T-helper 2 cell (primary cell): ENCODE measurements at places on chromosomes 5 and 9.

DNA sequence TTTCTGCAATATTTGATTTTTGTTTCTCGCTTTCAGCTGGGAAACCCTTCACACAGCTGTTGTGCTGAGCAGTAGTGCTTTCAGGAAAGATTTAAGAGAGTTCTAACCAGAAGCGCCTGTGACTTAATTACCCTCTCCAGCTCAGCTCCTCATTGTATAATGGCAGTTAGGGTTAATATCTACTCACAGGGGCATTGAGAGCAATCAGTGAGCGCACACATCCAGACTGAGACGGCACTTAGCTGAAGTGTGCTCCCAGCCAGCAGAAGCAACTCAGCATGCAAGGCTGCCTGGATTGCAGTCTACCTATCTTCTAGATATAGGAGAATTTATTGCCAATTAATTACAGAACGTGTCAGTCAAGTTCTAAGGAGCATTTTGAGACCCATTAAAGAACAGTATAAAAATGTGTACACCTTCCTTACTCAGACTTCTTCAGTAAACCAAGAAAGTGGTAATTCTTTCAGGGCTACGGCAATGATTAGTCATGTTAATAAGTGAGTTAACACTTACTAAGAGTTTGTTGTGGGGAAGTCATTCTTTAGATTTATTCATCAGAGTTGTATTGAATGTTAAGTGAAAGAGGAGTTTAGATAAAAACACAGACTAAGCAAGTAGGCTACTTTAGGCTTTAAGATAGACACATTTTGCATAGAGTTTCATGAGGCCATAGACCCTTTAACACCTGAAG, 111.7 kb upstream of the PCAT7 start:
- DNase-seq = no peak

DNA sequence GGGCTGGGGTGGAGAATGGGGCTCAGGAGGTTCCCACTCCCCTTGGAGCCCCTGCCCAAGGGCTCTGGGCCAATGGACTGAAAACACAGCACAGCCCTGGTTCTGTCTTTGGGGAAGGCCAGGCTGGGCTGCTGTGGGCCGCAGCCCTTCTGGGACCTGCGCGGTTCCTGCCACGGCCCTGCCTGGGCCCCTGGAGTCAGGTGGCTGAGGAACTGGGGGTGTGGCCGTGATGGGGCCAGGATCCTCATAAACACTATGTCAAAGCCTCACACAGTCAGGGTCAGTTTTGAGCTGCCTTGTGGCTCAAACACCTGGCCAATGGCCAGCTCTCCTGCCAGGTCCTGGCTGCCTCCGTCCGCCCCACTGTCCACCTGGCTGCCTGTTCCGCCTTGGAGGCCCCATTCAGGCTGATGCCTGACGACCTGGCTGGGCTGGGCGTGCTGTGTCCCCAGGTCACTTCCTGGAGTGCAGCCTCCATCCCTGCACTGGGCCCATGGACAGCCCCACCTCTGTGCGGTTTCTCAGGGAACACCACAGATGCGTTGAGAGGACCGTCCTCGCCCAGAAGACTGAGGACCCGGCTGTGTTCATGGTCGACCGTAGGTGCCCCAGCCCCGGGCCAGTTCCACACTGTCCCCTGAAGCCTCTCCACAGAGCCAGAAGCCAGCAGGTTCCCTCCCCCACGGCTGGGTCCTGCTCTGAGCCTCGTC, 27.5 kb downstream of the PAEP start:
- DNase-seq = no peak

DNA sequence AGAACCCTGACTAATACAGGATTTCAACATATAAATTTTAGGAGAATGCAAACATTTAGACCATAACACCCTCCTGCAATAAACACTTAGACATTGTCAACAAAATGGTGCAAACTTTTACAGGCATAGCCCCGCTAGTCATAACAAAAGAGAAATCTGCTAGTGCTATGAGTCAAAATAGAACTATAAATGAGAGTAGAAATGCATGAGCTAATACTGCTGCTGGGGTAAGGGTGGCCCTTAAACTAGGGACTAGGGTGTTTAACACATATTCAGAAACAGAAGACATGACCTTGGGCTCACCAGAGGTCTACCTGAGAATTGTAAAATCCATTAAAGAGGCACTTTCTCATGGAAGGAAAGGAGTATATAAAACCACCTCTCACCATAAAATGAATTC, 131.6 kb downstream of the TLR4 start:
- DNase-seq = no peak

GRCh38 chr5:126248611-126249010, 174.6 kb upstream of the GRAMD2B start:
- DNase-seq = no peak

- no peak for DNase-seq
Observed at GRCh38 chr9:84669288-84670137, at the start of gene NTRK2. TSS of gene NTRK2 (plus strand) at chr9:84669729. CDS start at chr9:84670749, 1,020 bp downstream.

DNA sequence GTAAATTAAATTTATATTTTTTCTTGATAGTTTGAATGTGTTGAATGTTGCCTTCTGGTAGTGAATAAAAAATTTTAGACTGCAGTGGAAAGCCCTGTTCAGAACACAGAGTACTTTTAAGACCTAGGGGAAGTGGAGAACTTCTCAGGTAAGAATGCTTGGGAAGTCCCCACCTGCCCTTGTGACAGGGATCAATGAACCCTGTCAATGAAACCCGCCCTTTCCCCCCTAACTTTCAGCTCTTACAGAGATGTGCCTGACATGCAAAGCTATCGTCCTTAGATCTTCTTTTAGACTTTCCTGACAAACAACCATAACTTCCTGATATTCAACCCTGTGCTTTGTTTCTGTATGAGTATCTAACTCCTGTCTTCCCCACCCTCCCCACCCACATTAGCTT, 562.7 kb downstream of the TLE4 start:
- no peak for DNase-seq

DNA sequence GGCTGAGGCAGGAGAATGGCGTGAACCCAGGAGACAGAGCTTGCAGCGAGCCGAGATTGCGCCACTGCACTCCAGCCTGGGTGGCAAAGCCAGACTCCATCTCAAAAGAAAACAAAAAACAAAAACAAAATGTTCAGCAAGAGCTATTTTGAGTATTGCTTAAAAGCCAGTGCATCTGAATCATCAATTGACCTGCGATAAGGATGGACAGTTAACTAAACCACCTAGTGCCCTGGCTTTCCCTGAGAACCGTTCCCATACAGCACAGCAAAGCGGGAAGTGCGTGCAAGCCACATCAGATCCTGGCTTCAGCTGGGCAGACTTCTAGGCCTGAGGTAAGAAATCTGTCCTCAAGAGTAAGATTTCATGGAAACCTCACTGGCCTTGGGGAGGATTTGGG, 2.7 kb downstream of the DYNC2I2 start:
- DNase-seq = no peak

DNA sequence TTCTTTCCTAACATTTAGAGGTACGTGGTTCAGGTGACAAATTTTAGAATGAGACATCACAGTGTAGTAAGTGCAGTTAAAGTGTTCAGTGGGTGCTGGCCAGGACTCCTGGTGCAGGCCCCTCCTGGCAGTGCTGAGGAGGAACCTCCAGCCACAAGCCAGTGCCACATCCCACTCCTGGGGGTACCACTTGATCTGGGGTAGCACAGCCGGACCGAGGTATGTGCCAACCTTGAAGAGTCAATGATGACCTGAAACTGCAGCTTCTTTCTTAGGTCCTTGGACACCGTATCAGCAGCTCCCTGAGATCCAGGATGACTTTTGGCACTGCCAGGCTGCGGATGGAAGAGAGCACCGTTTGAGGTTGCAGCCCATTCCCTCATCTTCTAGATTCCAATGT, 310.4 kb upstream of the IRX4 start:
- no peak for DNase-seq

GRCh38 chr5:6551287-6551954, 81.4 kb downstream of the NSUN2 start:
- DNase-seq = no peak

GRCh38 chr5:55699041-55699688, 13.0 kb downstream of the SLC38A9 start:
- DNase-seq = no peak

- DNase-seq = no peak
Observed at GRCh38 chr5:121246971-121247370, 604.7 kb upstream of the FTMT start.

GRCh38 chr5:149456597-149457392, 77.7 kb upstream of the IL17B start:
- DNase-seq = no peak

DNA sequence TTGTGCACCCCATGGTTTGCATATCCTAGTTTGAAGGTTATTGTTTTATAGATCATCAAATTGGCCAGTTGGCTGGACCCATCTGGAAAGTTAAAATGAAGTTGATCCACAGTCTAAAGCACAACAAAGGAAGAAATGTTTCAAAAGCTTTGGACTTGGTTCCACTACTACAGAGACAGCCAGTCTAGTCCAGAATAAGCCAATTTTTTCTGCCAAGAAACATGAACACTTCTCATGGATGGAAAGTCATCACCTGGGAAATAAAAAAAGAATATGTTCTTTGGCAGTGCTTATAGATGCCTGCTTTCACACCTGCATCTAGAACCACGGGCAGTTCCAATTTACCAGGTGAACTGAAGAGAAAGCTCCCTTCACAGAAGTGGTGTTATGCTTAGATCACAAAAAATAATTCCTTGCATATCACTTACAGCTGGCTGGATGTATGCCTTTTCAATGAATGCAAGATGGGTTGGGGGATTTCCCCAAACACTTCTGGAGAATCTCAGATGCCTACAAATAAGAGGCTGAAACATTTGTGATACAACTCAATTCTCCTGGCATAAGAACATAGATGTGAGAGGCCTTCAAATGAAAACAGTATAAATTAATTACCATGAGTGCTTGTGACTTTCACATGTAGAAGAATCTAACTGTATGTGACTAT, 26.9 kb downstream of the C9 start:
- DNase-seq = peak; percentile 5
